D721Med (cell line): ENCODE measurements at places on chromosomes 7 and 10.

DNA sequence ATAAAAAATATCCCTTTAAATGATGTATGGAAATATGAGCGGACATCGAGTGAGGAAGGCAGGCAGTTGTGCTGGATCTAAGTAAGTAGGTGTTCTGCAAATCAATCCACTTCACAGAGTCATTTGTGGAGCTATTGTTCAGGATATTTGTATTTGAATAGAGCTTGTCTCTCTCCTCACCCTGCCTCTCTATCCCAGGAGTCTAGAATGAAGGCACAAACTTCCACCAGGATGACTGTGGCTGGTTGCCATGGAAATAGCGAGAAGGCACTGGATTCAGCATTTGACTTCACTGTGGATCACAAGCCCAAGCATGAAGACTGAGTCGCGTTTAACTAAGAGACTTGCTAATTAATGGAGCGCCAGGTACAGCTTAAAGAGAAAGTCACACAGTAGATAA is 53.2 kb downstream of the NPY start:
- DNase-seq, result no peak

- DNase-seq, result no peak
Measured at GRCh38 chr7:53383131-53383530, 347.7 kb downstream of the POM121L12 start.

GRCh38 chr7:19519443-19520021 is 189.3 kb downstream of the POLR1F start:
- no peak for DNase-seq

DNA sequence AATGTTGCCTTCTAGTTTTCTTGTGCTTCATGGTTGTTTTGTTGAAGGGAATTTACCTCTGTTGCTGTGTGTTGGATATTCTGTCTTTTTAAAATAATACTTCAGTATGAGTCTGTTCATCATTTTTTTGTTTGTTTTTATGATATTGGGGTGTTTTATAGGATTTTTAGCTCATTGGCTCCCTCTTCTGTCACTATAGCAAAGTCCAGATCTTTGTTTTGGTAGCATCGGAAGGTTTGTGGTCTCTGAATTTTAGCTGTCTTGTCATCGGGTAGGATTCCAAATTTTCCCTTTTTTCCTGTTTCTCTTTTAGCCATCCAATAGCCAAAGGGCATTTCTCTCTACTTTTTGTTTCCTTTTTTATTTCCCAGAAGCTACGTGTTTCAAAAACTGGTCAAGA is 91.4 kb downstream of the EXOC4 start:
- no peak for DNase-seq

- no peak for DNase-seq
Measured at GRCh38 chr7:98230746-98231471, 19.7 kb downstream of the BHLHA15 start.

DNA sequence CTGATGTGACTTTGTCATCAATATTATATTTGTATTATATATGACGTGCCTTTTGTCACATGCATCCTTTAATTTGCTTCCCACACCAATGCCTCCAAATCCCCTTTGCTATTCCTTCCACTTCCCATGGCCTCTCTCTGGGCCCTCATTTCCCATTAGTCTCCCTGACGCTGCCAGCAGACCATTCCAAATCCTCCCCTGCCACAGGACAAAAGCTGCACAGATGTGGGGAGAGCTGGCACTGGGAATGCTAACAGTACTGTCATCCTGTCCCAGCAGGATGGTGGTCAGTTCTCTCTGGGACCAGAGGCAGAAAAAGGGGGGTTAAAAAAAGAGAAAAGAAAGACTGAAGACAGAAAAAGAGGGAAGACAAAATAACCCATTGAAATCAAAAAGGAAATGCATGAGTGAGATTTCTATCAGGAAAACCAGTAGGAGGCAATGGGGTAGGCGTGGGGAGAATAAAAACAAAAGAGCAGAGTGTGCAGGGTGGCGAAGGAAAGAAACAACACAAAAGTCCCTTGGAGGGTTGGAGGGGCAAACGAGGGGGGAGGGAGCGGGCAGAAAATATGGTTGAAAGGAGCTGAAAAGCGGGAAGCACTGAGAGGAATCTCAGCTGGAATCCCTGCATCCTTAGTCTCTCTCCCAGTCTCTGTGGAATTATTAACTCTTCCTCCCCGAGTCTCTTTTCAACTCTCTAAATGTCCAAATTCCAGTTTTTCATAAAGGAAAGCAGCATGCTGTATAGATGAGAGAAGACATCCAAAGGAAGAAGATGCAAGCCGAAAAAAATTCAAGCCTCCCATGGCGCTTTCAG is 59.2 kb upstream of the PTN start:
- DNase-seq, result no peak

DNA sequence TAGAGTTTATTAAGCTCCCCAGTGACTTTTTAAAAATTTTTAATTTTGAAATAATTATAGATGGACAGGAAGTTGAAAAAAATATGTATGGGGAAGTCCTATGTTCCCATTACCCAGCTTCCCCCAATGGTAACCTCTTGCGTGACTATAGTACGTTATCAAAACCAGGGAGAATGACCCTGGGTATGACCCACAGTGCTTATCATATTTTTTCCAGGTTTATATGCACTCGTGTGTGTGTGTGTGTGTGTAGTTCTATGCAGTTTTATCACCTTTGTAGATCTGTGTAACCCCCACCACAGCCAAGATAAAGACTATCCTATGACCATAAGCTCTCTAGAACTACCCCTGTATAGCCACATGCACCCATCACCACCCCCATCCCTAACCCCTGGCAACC is 72.8 kb downstream of the TBXAS1 start:
- no peak for DNase-seq

- DNase-seq, result no peak
Measured at GRCh38 chr7:51666751-51667150, 350.1 kb upstream of the COBL start.

DNA sequence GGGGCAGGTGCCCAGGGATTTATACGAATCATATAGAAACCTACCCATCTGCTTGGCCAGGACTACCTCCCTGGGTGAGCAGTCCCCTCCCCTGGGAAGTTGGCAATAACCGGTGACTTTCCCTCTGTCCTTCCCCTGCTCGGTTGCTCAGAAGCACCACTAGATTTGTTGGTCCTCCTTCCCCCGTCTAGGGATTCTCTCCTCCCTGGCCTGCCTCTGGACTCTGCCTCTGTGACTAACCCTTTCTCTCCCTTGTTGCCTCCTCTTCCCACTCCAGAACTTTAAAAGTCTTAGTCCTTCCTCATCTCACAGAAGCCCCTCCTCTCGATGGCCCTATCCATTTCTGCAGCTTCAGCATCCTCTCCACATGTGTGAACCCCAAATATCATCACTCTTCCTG is 9.8 kb downstream of the CALHM3 start:
- DNase-seq, result no peak

DNA sequence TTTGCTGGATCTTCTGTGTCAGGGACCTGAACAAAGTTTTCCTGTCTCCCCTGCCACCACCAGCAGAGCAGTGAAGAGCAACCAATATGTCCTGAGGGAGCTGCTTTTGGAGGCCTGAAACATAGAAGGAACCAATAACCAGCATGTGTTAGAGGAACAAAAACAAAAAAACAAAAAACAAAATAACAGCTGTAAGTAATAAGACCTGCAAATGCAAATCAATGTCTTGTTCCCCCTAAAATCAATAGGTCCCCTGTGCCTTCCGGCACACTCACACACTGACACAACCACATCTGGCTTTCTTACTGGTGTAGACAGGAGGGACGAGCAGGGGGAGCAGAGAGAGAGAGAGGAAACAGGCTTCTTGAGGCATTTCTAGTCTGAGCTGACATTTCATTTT is 94.1 kb downstream of the NRG3 start:
- no peak for DNase-seq

GRCh38 chr10:96288151-96288621 is 16.0 kb upstream of the DNTT start:
- no peak for DNase-seq

GRCh38 chr10:75211007-75211691 is 553 bp downstream of the VDAC2 start:
- DNase-seq, result no peak

DNA sequence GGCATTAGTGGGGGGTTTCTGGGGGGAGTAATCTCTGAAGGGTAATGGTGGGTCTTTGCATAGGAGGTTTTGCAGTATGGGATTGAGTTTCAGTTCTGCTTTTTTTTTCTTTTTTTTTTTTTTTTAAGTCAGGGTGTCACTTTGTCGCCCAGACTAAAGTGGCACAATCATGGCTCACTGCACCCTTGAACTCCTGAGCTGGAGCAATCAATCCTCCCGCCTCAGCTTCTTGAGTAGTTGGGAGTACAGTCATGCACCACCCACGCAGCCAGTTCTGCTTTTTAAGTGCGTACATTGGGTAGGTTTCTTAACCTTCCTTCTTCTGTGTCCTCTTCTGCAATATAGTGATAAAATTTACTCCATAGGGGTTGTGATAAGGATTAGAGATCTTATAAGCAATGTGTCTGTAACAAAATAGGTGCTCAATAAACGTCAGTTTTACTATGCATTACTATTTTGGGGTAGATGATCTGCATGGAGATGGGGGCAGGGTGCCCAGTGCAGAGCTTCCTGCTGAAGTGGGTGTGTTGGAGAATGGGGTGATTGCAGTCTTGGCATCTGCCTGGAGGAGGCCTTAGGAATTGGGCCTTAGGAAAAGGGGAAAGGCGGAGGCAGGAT is 9.6 kb downstream of the KAZALD1 start:
- DNase-seq, result no peak

GRCh38 chr10:47266602-47267001 is 33.4 kb upstream of the GDF10 start:
- no peak for DNase-seq

DNA sequence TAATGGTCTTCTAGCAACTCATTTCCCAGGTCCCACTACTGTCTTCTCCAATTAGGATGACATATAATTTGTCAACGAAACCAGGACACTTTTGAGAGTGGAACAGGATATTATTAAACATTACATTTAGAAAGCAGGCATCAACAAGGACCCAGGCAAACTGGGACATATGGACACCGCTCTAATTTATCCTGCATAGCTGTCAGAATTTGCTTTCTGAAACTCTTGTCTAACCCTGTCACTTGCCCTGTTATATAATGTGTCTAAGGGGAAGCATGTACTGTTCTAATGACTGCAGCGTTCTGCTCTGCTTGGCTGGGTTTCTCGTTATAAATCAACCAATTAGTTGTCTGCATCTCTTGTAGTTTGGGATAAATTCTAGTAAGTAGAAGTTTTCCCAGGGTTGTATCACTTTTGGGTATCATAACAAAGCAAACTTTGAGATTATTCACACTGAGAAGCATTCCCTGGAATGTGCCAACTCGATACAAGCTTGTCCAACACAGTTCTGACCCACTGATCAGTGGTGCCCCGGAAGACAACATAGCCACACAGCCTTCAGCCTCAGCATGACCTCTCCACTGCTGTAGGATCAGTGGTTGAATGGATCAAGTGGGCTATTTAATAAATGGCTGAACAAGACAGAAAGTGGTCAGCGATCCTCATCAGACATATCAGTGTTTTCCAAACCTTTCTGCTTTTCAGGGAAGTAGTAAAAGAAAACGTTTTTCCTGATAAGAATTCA is 228.1 kb downstream of the KIF20B start:
- DNase-seq, result no peak

DNA sequence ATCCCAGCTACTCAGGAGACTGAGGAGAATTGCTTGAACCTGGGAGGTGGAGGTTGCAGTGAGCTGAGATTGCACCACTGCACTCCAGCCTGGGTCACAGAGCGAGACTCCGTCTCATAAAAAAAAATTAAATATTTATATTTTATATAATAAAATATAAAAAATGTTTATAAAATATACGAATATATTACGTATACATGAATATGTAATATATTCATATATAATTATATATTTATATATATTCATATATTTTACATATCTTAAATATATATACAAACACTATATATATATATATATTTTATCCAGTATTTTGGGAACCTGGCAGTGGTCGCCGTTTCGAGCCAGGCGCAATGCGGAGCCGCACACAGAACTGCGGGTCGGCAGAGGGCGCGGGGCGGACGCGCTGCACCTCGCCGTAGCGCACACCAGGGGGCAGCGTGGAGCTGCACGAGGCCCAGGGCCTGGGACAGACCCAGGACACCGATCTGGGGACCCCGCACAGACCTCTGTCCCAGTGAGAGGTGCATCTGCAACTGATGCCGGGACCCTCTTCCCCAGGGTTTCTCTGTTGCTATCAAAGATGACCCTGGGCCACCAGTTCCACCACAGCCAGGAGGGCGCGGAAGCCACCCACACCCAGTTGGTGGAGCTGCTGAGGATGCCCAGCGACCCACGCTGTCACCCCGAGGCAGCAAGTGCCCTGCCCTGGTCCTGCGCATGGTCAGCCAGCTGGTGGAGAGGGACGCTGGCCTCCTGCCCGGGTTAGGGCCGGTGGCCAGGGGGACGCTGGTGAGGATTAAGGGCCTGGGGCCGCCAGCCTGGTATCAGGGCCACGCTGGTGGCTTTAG is 22.7 kb downstream of the AP5Z1 start:
- peak; percentile 71 for DNase-seq

DNA sequence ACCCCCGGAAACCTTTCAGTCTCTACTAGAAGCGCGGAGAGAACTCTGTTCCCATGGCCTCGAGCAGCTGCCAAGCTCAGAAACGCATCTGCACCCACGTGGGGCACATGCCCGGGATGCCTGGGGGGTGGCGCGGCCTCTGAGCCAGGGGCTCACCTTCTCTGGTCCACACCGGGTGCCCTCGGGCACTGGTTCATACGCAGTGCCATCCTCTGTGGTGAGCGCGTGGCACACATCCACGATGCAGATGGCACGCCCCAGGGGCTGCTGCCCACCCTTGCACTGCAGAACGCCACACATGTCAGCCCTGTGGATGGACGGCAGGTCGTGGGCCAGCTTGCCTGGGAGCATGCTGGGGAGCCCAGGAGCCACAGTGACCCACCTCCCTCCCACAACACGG is 6.5 kb downstream of the ADAM8 start:
- no peak for DNase-seq

GRCh38 chr7:50774319-50774718 is 8.4 kb downstream of the GRB10 start:
- DNase-seq, result no peak
